Hematopoietic multipotent progenitor cell treated with erythropoietin and hydrocortisone succinate and interleukin-3 and kit ligand, for 4 days (in vitro differentiated cells): ENCODE measurements at places on chromosomes 6 and 20.

DNA sequence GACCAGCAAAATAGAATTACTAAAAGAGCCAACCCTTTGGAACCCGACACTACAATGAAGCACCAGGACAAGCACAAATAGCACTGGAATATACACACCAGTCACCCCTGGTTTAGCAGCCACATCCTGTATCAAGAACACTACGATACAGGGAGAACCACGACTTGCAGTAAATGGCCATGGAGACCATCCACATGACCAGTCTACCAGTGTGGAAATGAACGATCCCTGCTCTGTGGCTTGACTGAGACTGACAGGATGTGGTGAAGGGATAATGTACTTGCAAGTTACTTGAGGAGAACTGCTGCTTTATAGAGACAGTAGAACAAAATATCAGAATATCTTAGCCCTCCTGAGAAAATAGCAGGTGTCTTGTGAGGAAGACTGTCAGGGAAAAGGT, 169.6 kb downstream of the COL9A1 start:
- DNase-seq, result no peak

- DNase-seq, result peak; percentile 56
Measured at GRCh38 chr20:48006036-48006833, 221.0 kb upstream of the SULF2 start.

DNA sequence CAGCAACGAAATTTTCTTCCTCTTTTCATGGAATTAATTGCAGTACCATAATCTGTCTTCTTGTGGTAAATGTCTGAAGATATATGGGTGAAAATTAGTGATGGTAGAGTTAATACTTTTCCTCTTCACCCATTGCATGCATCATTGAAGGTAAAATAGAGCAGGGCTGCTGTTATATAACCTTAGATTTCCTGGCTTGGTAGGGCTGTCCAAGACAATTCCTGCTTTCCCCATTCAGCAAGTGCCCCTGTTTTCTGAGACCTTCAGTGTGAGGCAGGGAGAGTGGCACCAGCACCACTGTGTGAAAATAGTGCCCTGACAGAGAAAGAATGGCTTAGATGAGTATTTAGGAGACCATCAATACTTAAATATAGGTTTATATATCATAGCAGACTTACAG, 202.0 kb downstream of the ZFAND3 start:
- DNase-seq, result peak; percentile 26

- DNase-seq, result no peak
Measured at GRCh38 chr6:157117431-157118095, 205.8 kb downstream of the TMEM242 start.

GRCh38 chr6:152273638-152274037, 363.5 kb downstream of the SYNE1 start:
- no peak for DNase-seq

- peak; percentile 82 for DNase-seq
Measured at GRCh38 chr20:17969278-17969883, 563 bp downstream of the MGME1 start.
